CD4-positive, alpha-beta T cell treated with Interleukin-17A for 4 hours (primary cell): ENCODE measurements at places on chromosomes 5 and 9.

DNA sequence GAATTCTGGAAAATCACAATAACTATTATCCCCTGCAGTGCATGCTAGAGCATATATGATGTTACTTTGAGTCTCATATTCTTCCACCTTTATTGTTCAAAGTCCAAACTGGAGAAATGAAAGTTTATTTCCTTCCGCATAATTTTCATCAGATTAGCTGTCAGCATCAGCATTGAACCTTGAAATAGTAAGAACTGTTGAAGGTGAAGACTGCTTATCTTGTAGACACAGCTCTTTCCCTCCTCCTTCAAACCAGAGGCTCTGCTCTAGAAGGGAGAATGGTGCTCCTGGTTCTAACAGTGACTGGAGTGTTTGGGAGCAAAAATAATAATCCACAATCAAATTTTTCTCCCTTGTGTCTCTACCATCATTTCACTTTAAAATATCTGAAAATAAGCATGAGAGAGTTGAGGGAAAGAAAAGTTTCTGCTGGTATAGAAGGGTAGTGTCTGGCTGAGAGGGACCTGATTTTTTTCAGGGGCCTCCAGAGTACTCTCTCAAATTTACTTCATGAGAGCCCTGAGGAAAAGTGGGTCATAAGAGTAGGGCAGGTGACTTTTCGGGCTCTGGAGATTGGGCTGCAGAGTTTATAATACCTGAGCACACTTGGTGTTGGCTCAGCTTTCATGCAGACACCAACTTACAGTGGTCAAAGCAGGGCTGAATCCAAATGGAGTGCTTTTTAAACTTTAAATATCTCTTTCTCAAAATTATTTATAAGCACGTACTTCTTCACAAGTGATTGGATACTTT, 170.4 kb downstream of the ZDHHC21 start:
- DNase-seq: no peak

DNA sequence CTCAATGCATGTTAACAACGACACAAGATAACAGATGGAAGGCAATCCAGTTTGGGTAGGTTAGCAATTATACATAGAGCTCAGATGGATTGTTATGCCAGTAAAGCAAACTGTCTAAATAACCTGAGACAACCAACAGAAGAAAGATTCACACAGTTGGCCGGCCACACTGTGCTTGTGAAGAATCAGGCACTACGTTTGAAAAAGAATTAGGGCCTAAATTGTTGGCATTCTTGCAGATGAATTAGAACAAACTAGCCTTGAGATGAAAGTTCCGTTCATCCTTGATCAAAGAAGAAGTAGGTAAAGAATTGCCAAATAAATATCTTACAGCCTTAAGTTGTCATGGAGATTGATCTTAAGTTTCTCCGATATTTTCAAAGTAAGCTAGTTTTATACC, 210.6 kb downstream of the CDH18 start:
- DNase-seq: no peak

- DNase-seq: no peak
Observed at GRCh38 chr9:127684576-127684975, 22.2 kb upstream of the CFAP157 start.

DNA sequence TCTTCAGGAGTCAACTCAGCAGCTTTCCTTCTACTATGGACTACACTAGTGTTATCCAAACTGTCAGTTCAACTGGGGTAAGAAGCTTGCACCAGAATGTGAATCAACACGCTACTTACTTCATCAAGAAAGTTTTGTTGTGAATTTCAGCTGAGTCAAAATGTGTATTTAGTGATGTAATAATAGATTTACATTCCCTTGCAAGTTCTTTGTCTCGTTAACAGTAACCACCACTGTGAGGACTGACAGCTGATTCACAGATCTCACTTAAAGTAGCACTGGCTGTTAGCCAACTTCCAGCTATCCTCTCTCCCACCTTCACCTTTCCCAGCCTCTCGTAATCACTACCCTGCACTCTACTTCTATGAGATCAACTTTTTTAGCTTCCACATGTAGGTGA, 445.3 kb downstream of the NTRK2 start:
- DNase-seq: no peak

- no peak for DNase-seq
Observed at GRCh38 chr5:44619875-44620610, 188.7 kb upstream of the MRPS30 start.

DNA sequence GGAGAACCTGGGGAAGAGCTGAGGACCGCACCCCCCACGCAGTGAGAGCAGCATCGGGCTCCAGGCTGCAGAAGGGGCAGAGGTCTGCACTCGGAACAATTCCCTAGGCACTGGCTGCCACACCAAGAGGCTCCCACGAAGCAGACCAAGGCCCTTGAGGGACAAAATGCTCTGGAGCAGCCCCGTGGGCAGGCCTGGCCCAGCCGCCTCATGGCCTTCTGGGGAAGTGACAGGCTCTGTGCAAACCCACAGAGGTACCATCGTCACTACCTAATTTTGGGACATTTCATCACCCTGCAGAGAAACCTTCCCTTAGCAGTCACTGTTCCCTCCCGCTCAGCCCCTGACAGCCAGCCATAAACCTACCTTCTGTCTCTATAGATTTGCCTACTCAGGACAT, 15.9 kb downstream of the FBXW5 start:
- DNase-seq: no peak

DNA sequence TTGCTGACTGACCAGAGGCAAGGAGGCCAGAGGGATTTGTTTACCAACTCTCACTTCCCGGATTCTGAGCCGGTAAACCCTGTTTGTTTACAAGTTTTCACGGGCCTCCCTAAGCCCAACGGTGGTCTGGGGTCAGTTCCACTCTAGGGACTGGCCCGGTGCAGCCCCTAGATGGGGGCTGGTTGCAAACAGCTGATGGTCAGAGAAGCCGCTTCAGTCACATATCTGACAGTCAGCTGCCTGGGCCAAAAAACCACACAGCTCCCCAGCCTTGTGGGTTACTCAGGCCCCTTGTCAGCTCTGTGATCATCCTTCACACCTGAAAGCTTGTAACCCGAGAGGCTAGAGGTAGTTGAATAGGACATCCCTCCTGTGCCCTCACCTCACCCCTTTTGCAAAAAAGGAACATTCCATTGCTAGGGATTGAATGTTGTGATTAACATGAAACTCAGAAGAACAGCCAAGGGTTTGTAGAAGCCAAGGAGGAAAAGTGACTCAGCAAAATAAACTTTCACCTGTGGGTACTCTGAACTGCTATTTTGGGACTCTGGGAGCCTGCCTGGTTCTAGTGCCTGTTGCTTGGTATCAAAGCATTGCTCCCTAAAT, 40.4 kb downstream of the SAR1B start:
- no peak for DNase-seq

DNA sequence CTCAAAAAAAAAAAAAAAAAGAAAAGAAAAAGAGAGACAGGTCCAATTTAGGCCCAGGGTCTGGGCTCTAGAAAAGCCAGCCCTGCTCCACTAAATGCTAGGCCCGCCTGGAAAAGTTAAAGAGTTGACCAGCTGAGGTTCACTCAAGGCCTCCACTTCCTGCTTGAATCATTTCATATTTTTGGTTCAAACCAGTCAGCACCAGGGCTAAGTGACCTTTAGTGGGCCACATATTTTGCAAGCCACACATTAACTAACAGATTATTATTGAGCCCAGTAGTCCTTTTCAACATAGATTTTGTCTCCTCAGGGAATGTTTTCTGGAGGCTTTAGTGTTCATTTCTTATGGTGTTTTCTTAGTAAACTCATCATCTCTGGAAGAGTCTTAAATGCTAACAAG, 156.6 kb downstream of the TLR4 start:
- DNase-seq: no peak

DNA sequence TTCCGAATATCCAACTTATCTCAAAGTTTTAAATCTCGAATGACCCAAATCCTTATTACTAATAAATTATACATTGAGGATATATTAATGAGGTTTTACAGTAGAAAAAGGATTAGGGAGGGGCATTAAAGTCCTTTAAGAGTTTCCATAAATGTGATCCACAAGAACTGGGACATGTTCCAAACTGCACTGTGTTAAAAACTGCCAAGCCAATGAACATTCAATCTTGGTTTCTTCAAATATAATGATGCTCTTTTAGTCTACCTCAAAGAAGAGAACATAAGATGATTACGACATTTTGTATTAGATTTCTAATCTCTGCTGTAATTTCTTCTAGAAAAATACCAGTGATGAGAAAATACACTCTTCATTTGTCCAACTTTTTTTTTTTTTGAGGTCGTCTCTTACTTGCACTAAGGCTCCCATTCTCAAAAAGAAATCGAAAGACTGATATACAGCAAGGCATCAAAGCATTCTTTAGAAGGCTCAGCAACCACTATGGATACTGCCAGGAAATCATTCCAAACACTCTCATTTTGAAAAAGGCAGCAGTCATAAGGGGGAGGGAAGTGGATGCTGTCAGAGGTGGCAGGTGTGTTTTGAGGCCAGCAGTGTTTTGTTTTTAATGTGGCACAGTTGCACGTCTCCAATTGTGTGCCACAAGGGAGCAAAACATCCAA, 1.7 kb downstream of the PTAR1 start:
- DNase-seq: no peak

- no peak for DNase-seq
Observed at GRCh38 chr5:69048230-69048629, 45.6 kb upstream of the SLC30A5 start.

DNA sequence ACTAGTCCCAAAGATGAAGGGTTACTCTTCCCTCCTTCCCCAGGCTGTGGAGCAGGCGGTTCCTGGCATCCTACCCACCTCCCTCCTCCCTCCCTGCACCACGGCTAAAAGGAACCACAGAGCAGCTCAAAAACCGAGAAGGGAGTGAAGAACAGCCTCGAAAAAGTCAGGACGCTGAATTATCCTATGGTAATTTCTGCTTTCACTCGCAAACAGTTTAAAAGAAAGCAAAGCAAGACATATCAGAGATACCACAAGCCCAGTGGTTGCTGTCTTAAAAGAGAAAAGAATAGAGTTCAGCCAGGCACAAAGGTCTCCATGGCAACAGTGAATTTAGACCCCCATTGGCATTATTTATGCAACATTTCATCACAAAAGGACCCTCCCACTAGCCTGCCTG, 315.4 kb downstream of the CTNND2 start:
- DNase-seq: no peak

GRCh38 chr9:120369608-120370220, 210.3 kb downstream of the CDK5RAP2 start:
- DNase-seq: no peak

- DNase-seq: no peak
Observed at GRCh38 chr9:90894986-90895687, 93.5 kb downstream of the SYK start.

DNA sequence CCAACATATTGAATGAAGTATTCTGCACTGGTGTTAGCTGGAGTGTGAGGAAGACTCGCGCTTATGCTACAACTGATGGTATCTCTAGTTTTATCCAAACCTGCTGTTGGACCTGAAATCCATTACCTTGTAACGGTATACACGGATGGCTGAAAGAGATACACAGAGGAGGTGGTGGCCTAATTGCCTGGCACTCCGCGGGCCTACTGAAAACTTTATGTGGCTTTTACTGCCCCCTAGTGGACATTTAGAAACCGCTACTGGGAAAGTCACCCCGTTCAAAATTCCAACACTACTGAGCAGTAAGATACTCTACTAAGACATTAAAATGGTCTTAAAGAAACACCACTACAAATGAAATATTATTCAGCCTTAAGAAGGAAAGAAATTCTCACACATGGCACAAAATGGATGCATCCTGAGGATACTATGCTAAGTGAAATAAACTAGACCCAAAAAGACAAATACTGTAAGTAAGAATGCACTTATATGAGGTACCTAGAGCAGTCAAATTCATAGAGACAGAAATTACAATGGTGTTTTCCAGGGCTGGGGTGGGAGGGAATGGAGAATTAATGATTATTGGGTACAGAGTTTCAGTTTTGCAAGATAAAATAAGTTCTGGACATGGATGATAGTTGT, 100.4 kb downstream of the TTLL11 start:
- peak; percentile 42 for DNase-seq

DNA sequence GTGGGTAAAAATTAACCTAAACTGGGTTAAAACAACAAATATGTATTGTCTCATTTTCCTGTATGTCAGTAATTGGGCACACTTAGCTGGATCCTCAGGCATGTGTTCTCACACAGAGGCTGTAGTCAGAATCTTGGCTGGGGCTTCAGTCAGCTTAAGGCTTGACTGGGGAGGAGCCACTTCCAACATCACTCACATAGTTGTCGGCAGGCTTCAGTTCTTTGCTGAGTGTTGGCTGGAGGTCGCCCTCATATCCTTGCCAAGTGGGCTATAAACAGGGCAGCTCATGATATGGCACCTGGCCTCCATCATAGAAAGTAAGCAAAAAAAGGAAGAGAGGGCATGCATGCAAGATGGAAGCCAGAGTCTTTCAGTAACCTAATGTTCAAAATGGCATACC, 173.0 kb downstream of the GIN1 start:
- no peak for DNase-seq

- DNase-seq: peak; percentile 35
Observed at GRCh38 chr5:34923694-34924461, 5.5 kb upstream of the DNAJC21 start.

DNA sequence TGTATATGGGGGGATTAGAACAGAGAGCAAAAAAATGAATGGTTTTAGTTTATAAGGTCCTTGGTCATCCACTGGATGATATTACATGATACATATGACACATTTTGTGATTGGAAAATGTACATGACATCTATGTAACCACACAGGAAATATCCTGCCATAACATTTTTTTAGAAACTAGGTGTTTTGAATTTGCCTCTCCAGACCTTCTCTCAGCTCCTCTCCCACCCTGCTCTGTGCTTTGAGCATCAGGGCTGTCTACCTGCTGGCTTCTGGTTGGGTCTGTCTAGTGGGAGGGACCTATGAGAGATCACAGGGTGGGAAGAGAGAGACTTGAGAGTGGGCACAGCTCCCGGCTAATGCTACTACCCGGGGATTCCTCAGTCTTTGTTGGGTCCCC, 24.4 kb downstream of the AKNA start:
- DNase-seq: peak; percentile 46

GRCh38 chr9:69089491-69089890, 53.9 kb downstream of the FXN start:
- no peak for DNase-seq

DNA sequence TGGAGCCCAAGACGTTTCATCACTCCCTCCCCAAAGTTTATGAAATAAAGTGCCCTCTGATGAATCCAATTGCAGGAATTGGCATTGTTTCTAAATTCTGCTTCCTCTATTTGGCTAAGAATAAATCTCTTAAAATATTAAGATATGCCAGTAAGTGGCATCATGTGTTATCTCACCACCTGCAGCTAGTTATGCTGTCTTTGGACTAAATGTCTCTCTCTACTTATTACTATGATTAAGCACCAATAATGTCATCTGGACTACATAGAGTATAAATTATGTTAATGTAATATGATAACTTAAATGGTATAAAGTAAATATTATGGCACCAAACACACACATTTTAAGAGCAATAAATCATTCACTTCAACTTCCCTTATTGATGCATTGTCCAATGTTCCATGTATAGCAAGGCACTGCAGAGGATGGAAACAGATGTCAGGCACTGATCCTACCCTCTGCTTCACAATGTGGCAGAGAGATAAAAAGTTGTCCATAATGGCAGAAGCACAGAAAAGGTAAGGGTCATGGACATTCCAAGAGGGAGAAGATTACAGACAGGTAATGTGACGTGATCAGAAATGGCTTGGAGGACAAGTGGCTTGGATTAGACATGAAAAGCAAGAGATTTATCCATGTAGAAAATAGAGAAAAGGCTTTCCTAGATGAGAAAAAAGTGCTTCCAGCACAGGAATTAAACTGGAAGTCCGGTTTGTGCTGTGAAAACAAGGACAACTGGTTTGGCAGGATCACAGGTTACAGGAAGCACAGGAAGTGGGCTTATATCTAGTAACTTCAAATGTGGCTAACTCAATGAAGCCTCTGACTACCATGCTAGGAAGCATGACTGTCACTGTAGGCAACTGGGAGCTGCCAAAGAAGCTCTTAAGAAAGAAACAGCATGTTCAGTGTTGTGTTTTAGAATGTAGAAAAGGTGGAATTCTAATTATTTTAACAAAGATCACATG, 26.7 kb downstream of the MARCHF11 start:
- DNase-seq: no peak
